HAP-1 (cell line): ENCODE measurements at places on chromosomes 5 and 9.

GRCh38 chr5:10581424-10581748, 17.5 kb downstream of the ANKRD33B start:
- DNase-seq: no peak

DNA sequence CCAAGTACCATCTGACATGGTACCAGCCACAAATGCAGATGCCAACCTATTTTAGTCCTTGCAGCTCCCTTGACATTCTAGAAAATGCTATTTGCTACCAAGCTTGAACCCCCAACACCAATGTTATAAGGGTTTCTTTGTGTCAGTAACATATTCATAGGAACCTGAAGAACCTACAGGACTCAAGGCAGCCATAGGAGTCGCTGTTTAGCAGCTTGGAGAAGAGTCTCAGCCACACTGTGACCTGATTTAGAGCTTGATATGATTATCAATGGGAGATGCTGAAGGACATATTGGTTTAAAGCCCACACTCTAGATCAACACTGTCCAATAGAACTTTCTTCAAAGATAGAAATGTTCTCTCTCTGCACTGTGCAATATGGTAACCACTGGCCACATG, 6.4 kb upstream of the ZFR start:
- DNase-seq: no peak

GRCh38 chr5:136103118-136103517, 29.5 kb upstream of the SMAD5 start:
- DNase-seq: no peak

GRCh38 chr5:112757468-112758208, 20.0 kb downstream of the APC start:
- peak; percentile 60 for DNase-seq

GRCh38 chr5:142491270-142491669, 166.4 kb upstream of the SPRY4 start:
- no peak for DNase-seq

GRCh38 chr9:68480807-68481206, 59.9 kb downstream of the TMEM252 start:
- no peak for DNase-seq

DNA sequence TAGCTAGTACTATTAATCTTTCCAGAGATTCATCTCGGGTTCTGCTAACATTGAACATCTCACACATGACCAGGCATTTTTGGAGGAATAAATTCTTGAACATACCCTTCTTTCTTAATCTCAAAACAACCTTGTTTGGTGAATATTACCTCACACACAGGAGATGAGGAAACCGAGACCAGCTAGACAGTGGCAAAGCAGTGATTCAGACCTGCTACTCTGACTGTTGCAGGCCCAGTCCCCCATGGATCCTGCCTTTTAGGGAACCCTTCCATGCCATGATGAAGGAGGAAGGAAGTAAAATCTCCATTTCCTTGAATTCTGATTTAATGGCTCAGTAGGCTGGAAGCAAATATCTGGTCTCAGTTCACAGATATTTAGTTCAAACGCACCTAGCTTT, 2.6 kb downstream of the PCSK5 start:
- no peak for DNase-seq

DNA sequence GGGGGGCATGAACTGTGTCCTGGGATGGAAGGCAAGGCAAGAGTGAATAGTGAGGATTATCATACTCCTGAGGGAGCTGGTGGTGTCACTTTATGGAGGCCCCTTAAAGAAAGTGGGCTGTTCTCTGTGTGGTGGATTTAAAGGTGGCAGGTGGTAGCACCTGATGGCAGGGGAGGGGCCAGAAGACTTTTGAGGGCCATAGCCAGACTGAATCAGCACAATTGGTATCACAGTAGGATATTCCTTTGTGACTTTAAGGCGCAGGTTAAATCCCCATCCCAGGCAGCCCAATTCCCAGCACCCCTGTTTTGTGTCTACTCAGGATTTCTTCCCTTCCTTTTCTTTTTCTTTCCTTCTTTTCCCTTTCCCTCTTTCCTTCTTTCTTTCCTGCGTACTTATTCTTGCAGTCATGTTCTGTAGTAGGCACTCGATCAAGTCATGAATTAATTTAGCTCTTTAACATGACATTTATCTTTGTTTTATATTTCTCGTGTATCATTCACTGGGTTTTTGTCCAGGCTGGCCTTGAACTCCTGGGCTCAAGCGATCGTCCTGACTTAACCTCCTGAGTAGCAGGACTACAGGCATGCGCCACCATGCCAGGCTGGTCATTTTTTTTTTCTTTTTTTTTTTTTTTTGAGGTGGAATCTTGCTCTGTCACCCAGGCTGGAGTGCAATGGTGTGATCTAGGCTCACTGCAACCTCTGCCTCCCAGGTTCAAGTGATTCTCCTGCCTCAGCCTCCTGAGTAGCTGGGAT, 11.0 kb upstream of the PCBD2 start:
- DNase-seq: no peak

GRCh38 chr5:176547802-176548201, 1.3 kb upstream of the CDHR2 start:
- no peak for DNase-seq
